ENCODE measurements at places on chromosomes 1 and 21. TPM values are rescaled to one million over a fixed set of nuclear protein-coding genes. Genes with fewer than 3 reads are reported as not detected.
A peak's percentile ranks its signal among the peaks of the same experiment; 100 is the strongest.

DNA sequence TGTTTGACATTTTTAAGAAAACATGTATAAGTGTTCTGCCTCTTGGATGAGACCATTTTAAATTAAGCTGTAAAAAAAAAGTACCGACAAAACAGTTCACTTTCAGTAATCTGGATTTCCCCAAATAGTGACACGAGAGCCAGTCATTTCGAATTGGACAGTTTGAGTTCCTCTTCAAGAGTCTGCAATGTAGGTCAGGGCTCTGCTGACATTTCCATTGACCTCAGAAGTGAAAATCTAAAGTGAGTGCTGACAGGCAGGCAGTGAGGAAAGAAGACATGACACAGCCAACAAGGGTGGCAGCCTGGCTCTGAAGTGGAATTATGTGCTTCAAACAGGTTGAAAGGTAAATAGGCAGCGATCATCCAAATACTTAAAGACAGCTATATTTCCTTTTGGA is at the start of gene IL23R:
Gene IL23R, plus strand, starts transcription at position 259 of the 400 bp plus-strand sequence. CDS start 1,667 bp downstream, outside the sequence.
- DNase-seq = no peak

Gene NES
- 11.2 TPM for total RNA-seq

DNA sequence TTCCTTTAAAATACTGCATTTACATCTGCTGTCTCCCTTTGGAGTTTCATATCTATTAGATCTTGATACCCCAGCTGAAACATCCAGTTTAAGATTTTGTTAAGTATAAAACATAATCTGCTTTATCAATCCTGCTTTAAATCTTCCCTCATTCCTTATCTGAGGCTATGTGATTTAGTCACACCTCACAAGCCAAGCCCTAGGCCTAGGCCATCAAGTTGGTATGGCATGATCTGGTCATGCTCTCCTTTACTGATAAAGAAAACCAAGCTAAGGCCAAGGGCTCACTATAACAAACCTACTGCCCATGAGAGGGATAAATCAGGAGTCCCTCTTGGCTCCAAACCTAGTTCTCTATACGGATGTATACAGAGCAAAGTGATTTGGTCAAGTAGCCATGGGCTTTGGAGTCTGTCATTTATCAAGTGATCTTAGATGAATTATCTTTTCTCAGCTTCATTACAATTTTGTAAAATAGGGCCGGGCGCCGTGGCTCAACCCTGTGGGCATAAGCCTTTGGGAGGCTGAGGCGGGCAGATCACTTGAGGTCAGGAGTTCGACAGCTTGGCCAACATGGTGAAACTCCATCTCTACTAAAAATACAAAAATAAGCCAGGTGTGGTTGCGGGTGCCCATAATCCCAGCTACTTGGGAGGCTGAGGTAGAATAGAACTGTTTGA is 22.8 kb downstream of the ENSA start:
- no peak for DNase-seq

Gene TTC39A
- 78.4 TPM for total RNA-seq

DNA sequence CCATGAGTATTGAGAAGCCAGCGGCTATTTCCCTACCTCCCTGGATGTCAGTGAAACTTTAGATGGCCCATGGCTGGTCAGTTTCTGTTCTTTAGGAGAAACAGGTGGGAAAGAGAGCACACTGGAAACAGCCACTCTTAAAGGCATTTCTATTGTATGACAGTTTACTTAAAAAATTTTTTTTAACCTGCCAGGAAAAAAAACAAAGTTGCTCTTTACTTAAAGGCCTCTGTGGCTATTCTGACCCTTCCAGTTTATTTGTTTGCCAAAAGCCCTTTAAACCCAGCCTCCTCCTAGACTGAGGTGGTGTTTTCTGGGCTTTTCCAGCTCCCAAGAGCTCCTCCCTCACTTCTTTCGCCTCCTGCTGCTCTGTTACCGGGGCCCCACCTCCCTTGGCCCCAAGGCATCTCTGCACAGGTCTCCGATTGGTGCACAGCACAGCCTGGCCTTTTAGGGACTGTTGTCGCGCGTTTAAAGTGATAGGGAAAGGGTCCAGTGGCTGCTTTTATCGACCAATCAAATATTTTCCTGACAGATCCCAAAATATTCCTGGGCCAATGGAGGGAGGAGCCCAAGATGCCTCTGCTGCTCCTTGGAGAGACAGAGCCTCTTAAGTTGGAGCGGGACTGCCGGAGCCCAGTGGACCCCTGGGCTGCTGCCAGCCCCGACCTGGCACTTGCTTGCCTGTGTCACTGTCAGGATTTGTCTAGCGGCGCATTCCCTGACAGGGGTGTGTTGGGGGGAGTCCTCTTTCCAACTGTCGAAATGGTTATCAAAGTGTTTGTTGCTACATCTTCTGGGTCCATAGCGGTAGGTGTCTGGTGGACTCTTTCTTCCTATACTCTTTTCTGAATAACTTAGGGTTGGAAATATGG is at the start of gene SH3BGR:
Gene SH3BGR, plus strand, starts transcription at position 639 of the 875 bp plus-strand sequence. Its CDS starts 127 bp downstream, at position 766.
- DNase-seq = peak; percentile 74

DNA sequence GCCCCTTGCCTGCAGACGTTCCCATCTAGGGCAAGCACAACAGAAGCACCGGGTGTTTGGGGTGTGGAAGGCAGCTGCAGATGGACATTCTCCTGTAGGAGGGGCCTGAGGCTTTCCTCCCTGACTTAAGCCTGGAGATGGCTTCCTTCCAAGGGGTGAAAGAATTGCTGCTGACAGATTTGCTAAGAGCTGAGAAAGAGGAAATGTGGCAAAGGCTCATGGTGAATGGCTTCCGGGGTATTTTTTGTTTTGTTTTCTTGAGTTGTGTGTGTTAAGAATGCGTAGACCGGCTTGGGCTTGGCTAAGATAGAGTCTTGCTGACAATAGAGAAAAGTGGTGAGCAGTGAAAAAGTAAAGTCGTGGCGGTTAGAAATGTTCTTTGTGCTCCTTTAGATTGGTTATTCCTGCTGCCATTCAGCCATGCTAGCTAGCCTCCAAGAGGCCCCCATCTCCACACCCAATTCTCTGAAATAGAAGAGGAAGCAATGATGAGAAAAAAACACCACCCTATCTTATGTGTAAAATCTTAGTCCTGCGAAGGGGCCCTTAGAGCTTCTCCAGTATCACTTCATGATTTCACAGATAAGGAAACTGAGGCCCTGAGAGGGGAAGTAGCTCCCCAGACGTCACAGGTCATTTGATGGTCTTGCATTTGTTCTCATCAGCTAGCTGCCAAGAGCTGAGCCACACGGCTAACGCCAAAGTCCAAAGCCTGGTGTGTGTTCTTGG is 36.9 kb downstream of the EIF2D start:
- no peak for DNase-seq

GRCh38 chr1:197374428-197374827 is 106.4 kb downstream of the CRB1 start:
- no peak for DNase-seq

GRCh38 chr1:58848818-58849411 is 65.1 kb upstream of the JUN start:
- no peak for DNase-seq

DNA sequence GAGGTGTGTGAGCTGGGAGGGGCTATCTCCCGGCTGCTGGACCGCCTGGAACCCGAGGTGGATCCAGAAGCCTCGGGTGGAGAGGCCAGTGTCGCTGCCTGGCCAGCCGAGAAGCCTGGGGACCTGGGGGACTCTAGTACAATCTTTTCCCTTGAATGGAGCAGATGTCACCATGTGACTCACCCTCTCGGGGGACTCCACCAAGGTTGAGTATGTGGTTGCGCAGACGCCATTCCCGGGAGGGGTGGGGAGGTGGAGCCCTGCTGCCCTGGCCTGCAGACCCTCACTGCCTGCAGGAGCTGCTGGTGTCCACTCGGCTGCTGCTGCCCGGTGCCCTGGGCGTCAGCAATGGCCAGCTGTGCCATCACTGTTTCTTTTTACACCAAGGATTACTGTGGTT is 40.3 kb downstream of the TP73 start:
- no peak for DNase-seq

Gene CFHR5
- not detected for total RNA-seq

DNA sequence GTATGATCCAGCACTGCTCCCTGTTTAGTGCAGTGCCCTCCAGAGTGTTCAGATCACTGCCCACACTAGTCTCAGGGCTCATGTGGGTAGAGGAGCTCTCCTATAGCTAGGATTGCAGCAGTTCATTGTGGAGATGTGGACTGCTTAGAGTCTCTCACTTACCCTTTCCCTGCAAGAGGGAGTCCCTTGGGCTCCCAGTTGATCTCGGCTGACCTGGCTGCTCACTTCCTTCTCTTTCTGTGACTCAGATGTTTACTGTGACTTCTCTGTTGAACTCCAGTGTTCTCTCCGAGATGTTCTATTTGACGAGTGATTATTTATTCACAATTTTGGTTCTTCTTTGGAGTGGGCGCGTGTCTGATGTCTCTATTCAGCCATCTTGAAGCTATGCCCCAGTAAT is 141.9 kb downstream of the PTBP2 start:
- no peak for DNase-seq

Gene AIRE
- not detected for total RNA-seq

DNA sequence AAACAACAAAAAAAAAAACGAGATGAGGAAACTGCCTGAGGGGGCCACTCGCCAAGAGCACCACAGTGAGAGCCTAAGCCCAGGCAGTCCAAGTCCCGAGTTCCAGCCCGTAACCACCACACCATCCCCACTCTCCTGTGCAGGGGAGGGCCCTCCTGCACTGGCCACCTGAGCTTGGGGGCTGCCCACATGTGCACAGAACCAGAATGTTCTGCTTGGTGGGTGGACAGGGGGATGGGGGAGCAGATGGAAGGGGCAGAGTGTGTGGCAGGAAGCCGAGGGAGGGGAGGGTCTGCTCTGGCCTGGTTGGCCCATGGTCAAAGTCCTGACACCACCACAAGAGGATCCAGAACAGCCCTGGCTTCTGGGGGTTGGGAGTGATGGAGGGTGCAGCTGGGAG is 17.6 kb downstream of the ADPRS start:
- DNase-seq = no peak

Gene CFAP57
- total RNA-seq = 0.14 TPM

GRCh38 chr1:34831721-34832246 is 27.8 kb downstream of the SMIM12 start:
- no peak for DNase-seq

GRCh38 chr1:201094832-201095231 is 17.4 kb downstream of the CACNA1S start:
- DNase-seq = no peak

Gene LENEP
- not detected for total RNA-seq

Gene PAPPA2
- 0.36 TPM for total RNA-seq

GRCh38 chr1:156505679-156506298 is 5.2 kb upstream of the MEF2D start:
- no peak for DNase-seq

Gene LIPI
- total RNA-seq = 0.40 TPM
